ENCODE measurements at places on chromosomes 7 and 10. TPM values are rescaled to one million over a fixed set of nuclear protein-coding genes. Genes with fewer than 3 reads are reported as not detected.

- no peak for DNase-seq
Observed at GRCh38 chr10:45555795-45556194, 116.8 kb downstream of the ZFAND4 start.

DNA sequence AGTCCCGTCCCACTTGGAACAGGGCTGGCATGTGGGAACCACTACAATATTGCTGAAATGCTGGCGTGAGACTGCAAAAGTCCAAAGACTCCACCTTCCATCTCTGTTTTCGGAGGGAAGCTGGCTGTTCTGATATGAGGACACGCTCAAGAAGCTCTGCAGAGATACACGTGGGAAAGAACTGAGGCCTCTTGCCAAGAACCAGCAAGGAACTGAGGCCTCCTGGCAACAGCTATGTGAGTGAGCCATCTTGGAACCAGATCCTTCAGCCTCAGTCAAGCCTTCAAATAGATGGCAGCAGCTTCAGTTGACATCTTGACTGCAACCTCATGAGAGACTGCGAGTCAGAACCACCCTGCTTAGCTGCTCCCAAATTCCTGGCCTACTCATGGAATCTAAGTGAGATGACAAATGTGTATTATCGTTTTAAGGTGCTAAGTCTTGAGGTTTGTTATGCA, 30.8 kb downstream of the SGMS1 start:
- no peak for DNase-seq

ASZ1 gene
- total RNA-seq, result not detected

- no peak for DNase-seq
Observed at GRCh38 chr10:74332398-74332797, 181.4 kb downstream of the ADK start.

SPDYE9 gene
- total RNA-seq, result not detected

DNA sequence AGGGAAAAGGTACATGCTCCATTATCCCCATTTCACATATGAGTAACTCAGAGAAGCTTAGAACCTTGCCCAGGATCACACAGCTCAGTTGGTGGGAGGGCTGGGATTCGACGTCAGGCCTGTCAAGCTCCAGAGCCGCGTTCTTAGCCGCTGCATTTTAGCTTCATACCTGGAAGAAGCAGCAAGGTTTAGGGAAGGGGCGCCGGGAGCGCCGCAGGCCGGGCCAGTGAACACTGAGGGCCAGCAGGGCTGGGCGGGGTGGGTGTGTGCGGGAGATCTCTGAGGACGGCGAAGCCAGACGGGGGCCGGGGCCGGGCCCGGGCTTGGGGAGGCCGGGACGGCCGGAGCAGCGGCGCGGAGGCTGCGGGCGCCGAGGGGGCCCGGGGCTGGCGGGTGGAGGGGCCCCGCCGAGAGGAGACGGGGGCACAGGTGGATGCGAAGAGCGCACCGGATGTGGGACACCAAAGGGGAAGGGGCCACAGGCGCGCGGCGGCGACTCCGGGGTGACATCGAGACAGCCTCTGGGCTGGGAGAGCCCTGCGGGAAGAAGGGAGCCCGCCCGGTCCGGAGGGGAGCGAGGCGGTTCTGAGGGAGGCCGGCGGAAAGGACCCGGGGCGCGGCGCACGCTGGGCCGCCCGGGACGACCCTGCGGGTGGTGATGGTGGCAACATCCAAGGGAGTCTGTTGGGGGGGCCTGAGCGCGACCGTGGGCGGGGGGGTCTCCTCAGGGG, 498 bp downstream of the NDST2 start:
- peak; percentile 67 for DNase-seq

NPC1L1 gene
- total RNA-seq, result not detected

RASSF4 gene
- total RNA-seq, result 5.6 TPM

DNA sequence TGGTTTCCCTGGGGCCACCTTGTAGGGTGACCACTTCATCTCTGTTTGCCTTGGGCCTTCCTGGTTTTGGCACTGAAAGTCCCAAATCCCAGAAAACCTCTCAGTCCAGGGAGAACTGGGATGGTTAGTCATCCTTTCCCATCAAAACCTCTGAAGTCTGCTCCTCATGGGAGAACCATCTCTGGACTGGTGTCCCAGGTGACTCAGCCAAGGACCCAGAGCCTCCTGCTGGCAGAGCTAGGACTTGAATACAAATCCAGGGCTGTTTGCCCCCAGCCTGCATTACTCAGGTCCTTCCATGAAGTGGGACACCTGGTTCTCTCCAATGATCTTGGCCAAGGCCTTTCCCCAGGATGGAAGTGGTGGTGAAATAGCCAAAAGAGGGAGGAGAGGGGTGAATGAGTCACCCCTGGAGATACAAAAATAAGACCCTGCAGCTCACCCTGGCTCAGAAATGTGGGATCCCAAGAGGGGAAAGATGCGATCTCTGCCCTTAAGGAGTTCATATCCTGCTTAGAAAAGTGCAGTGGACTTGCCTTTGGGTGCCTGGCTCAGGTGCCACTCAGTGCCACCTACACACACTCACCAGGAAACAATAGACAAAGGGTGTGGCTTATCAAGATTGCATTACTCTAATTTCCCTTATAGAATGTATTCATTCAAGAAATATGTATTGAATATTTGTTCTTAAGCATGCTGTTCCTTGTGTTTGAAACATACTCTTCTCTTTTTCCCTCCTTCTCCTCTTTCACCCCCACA, 22.0 kb downstream of the ADRA2A start:
- no peak for DNase-seq

GRCh38 chr10:95532536-95532935, 28.6 kb downstream of the SORBS1 start:
- no peak for DNase-seq

DNA sequence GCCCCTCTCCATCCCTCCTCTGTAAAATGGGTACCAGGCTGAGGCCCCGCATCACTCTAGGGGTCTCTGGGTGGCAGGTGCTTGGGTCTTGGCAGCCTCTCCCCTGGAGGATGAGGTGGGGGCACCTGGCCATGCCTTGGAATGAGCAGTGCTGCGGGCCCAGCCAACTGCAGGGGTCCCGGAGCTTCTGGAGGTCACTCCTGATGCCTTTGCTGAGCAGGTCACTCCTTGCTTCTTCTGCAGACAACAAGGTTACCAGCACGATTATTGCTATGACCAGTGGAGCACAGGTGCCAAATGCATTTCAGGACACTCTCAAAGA, 22.4 kb upstream of the ZNF488 start:
- DNase-seq, result no peak

DNA sequence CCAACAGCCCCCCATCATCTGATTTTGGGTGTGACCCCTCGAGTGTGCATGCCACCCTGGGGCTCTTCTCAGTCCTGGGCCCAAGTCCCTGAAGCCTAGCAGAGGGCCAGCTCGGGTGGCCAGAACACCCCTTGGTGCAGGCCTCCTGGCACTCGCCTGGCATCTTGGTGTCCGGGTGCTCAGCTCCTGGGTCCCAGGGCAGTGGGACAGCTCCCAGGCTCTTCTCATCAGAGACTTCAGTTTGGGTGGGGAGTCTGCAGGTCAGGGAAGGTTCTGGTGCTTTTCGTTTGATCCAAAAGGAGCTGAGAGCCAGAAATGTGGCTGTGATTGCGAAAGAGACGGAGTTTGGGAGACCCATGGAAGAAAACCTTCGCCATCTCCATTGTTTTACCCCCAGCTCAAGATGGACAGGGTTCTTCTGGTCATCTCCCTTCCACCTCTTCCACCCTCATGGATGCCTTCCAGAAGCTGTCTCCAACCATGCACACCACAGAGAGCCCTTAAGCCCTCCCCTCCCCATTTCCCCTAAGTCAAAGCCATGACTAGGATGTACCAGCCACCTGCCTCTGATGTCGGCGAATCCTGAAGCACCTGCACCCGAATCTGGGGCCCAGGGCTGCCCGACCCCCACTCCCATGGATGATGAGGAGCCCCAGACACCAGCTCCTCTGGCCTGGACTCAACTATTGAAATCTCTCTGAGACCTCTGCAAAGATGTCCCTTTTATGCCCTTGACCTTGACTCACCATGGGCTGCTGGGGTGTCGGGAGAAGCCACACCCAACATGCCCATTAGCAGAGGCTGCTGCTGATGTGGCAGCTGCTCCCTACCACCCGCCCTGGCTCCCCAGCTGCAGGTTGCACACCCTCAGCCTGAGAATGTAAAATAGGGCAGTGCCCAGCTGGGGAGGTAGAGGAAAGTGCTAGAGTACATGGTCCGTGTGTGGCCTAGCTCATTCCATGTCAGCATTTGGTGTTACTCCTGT, 55.3 kb downstream of the ADCYAP1R1 start:
- no peak for DNase-seq

DNA sequence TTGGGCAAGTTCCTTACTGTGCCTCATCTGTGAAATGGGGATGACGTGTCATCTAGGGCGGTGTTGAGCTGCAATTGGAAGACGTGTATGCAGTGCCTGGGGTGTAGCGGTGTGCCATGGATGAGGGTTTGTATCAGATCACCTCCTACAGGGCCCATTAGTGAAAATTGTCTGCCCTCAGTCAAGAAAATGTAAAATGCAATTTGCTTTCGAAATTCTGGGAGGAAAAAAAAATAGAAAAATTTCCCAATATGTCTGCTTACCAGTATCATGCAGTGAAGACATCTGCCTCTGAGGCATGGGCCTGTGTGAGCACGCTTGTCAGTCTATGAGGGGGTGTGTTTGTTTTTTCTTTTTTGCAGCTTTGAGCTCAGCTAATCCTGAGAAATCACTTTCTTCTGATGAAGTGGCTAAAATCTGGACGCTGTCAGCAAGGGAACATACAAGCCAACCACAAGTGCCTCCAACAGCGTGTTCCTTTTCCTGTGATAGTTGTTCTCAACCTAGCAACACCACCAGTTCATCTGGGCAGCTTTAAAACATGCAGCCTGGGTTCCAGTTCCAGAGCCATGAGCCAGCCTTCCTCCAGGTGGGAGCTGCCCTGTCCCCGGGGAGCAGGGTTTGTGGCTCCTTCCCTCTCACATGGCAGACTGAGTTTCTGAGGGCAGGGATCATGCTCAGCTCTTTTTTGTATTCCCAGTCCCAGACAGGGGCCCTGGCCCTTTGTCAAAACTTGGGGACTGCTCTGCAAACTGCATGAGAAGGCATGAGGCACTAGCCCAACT, 10.3 kb downstream of the FAM241B start:
- no peak for DNase-seq

GRCh38 chr7:27193335-27194001, 6.4 kb downstream of the HOXA13 start:
- no peak for DNase-seq

GRCh38 chr10:22714479-22715289, at the start of gene PIP4K2A:
Gene PIP4K2A (minus strand): TSS chr10:22714578. CDS start chr10:22714326, 252 bp downstream.
- peak; percentile 87 for DNase-seq

AGAP5 gene
- 5.4 TPM for total RNA-seq

Measured in activated naive CD8-positive, alpha-beta T cell treated with anti-CD3 and anti-CD28 coated beads for 36 hours (primary cell).